Activated T-helper 9 cell treated with anti-CD3 and anti-CD28 coated beads, Interleukin-2, amount 50 U/mL, for 16 hours (primary cell): ENCODE measurements at places on chromosomes 2 and 18.

GRCh38 chr2:24893934-24894333 lies 26.1 kb downstream of the ADCY3 start:
- no peak for DNase-seq

GRCh38 chr2:15155959-15156574 lies 405.1 kb downstream of the NBAS start:
- DNase-seq = no peak

DNA sequence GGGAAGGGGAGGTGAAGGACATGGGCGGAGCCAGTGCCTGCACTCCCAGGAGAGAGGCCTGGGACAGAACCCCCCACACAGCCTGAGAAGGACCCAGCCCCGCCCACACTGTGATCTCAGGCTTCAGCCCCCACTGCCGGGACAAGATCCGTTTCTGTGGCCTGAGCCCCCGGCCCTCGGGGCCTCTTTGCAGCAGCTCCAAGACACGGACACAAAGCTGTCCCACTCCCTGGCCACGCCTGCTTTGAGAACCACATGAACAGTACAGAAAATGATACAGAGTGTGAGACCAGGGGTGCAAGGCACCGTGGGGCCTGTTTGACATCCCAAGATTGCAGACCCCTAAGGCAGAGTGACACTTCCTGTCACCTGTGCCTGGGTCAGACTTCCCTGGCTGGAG lies 74.5 kb downstream of the TWIST2 start:
- no peak for DNase-seq

DNA sequence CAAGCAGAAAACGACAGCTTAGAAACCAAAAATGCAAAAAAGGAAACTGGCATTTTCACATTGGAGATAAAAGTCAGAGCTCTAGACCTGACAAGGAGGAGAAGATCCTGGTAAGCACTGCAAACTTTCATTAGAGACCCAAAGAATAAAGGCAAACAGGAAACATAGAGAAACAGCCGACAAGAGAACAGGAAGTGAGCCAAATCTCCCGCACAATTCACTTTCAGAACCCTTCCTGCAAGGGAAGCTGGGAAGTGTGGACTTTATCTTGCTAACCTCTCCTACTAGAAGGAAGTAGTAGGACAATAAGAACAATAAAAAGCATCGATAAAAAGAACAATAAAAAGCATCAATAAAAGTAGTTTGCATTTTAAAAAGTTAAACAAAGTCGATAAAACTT lies 417.8 kb upstream of the SPHKAP start:
- DNase-seq = no peak

GRCh38 chr2:118654945-118655344 lies 192.5 kb downstream of the EN1 start:
- no peak for DNase-seq

GRCh38 chr2:236919209-236919608 lies 166.5 kb upstream of the COPS8 start:
- no peak for DNase-seq

GRCh38 chr18:60654298-60654697 lies 281.7 kb upstream of the MC4R start:
- DNase-seq = no peak

- peak; percentile 94 for DNase-seq
These were observed at the start of gene TMEM131 for GRCh38 chr2:97995734-97996624. Gene TMEM131, minus strand, starts transcription at chr2:97995948. Its CDS starts 286 bp downstream, at chr2:97995662.

GRCh38 chr2:64818664-64819060 lies 164.9 kb upstream of the SERTAD2 start:
- DNase-seq = no peak

DNA sequence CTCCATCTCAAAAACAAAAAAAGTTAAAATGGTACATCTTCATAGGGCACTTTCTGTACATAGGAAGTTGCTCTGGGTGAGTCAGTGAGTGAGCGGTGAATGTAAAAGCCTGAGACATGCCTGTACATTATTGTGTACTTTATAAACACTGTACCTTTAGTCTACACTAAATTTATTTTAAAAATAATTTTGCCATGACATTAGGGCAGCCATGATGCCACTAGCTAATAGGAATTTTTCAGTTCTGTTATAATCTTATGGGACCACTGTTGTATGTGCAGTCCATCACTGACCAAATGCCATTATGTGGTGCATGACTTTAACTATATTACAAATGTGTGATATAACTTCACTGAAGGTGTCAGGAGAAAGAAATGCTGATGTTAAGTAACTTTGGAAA lies 11.0 kb upstream of the TXNDC2 start:
- no peak for DNase-seq

DNA sequence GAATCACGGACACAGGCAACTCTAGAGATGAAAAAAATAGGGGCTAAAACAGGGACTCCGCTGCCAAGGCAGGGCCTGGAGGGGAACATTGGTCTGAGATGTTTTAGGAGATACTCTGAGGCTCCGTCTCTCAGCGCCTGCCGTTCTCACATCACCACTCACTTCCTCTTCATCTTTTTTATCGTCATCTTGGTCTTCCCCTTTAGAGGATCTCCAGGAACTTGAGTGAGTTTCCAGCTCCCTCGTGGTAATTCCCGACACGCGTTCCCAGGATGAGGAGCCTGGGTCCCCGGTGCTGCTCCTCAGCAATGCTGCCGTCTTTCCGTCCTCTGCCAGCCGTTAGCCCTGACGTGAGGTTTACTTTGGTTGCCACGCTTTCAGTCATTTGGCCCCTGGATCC lies 16.1 kb downstream of the MLPH start:
- DNase-seq = no peak

DNA sequence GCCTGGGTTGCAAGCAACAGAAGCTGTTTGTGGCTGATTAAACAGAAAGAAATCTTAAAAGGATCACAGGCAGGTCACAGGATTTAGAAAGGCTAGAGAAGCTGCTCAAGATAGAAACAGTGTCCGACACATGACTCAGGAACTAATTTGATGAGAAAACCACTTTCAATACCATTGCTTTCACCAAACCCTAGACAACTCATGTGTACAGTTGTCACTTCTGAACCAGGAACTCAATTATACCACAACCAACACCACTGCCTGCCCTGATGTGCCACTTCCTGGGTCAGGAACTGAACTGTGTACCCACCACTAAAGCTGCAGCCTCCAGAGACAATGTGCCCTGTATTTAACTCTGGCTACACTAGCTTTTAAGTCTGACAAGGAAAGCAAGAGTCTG lies 56.0 kb downstream of the TMEM247 start:
- DNase-seq = no peak

DNA sequence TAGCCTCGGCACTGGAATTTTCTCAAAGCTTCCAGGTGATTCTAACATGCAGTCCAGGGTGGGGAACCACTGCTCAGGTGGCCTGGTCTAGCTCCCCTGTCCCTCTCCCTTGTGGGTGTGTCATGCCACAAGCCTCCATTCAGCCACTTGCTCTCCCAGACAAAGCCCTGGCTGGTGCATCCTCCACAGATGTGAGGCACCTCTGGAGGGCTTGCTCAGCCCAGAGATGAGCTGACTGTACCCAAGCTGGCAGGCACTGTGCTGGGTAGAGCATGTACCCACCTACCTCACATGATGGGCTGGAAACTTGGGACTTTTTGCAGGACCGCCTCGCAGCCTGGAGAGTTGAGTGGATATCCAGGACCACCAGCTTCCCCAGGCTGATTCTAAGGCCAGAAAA lies 88.1 kb downstream of the ZBTB7C start:
- DNase-seq = no peak

DNA sequence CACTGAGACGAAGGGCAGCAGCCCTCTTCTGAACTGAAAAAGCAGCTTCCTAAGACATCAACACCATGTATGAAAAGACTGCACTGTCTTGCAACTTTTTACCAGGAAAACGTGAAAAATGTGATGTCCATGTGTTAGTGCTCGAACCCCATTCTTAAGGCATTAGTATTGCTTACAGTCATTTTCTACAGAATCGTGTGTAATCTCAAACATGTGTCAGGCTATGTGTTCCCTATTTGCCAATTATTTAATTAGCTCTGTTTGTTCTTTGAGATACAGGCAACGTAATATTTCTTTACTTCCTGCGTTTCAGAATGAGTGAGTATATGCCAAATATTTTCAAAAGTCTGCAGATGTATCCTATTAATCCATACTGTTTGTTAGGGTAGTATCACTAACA lies 307.7 kb upstream of the CCDC68 start:
- no peak for DNase-seq

DNA sequence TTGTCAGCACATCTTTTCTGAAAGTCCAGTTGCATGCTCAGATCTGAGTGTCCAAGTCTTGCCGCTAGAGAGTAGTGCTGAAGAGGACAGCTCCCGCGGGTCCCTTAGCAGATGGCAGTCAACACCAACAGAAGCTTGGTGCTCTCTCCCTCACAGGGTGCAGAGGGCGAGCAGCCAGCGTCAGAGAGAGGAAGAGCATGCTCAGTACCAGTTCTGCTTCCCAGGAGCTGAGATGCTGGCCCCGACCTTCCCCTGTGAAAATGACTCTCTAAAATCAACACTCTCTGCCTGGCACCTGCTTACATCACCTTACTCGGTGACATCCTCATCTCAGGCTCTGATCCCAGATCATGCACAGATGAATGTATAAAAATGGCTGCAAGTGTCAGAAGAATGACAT lies 86.0 kb upstream of the TWIST2 start:
- DNase-seq = no peak

GRCh38 chr18:46829947-46830346 lies 73.1 kb upstream of the ST8SIA5 start:
- DNase-seq = no peak

DNA sequence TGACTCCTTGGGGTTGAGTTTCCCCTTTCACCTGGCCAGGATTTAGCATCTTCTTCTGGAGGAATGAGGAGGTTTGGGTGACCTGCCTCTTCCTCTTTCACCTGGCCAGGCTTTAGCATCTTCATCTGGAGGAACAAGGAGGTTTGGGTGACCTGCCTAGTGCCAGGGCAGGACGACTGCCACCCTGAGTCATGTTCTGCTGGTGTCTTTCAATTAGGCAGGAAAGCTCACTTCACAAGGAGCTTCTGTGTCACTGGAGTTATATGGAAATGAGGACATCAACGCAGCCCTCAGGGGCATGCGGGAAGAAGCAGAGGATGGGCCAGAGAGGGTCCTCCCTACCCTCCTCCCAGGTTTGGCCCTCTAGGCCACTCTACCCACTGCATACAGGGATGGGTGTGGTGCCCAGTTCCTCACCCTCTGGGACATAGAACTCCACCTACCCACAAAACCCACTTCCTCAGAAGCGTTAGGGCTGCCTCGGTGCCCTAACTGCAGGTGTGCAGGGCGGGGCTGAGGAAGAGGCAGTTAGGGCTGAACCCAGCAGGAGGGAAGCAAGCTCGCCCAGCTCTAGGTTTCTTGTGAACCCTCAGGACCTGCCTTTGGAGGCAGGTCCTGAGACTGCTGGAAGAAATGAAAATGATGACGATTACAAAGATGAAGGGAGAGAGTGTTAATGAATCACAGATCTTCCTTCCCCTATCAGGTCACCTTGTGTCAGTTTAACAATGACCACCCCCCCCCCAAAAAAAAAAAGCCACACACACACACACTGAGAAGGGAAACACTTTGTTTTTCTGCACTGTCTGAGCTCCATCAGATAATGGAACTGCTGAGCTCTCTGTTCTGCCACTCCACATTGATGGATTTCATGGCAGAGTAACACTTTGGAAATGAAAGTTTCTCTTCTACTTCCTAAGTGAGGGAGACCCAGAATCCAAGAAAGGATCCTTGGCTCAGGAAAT lies 71.0 kb downstream of the ARL4C start:
- DNase-seq = peak; percentile 43

GRCh38 chr2:188050726-188051125 lies 240.9 kb upstream of the GULP1 start:
- DNase-seq = no peak

DNA sequence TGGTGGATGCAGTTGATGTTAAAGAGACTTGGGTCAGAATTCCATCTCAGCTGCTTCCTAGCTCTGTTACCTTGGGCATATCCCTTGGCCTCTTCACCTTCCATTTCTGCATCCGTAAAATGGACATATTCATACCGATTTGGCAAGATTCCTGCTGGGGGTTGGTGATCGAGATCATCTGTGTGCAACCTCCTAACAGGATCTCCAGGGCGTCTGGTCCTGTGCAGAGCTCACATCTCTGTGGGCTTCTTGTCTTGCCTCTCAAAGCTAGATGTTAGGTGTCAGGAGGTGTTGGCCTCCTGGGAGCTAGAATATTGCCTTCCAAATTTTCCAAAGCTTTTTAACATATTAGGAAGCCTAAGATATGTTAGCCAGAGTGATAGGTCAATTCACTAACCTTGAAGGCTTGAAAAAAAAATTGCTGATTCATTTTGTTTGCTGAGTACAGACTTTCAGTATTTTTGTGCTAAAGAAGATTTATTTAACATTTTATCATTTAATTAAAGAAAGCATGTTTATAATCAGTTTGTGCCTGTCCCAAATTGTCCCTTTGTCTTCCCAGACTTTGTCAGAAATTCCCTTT lies 69.7 kb upstream of the ZNF516 start:
- DNase-seq = no peak

DNA sequence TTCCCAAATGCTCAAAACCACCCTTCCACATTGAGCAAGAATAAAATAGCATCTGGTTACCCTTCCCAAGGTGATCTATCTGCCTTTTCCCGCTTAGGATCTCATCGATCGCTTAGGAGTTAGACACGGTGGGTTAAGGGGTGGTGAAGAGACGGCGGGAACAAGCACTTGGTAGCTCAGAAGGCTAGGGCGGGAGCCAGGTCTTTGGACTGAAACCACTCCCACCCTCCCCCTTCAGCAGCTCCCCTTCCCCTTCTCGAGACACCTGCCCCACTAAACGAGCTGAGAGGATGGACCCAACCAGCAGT lies 513 bp downstream of the THOC1 start:
- no peak for DNase-seq

- DNase-seq = no peak
These were observed 183.1 kb upstream of the CCDC68 start for GRCh38 chr18:55142410-55142809.

GRCh38 chr2:176152350-176153181 lies 1.2 kb downstream of the HOXD4 start:
- no peak for DNase-seq

DNA sequence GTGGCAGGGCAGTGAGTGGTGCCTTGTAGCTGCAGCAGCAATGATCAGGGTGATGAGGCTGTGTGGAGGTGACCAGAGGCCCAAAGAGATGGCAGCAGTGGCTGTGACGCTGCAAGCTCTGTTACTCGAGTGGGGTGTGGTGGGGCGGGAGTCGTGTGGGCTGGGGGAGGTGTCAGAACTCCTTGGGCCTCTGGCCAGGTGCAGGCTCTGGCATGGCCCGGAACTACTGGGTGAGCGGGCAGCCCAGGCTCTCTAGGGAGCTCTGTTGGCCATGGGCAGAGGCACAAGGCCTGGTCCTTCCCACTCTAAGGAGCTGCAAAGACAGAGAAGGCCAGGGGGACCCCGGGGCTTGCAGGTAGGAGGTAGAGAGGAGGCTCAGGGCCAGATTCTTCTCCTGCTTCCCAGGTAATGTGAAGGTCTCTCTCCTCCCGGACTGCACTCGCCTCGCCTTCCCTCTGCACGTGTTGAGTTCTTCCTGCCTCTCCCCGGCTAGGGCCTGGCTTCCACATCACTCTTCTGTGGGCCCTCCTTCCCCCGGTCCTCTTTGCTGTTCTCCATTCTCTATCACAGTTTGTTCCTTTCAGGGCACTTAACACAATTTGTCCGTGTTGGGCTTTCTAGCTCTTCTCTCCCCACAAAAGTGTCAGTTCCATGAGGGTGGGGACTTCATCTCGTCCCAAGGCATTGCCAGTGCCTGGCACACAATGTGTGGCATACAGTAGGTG lies 114.8 kb downstream of the MCFD2 start:
- no peak for DNase-seq
